ENCODE measurements at places on chromosomes 5 and 9. TPM values are rescaled to one million over a fixed set of nuclear protein-coding genes. Genes with fewer than 3 reads are reported as not detected.
A peak's percentile ranks its signal among the peaks of the same experiment; 100 is the strongest.

GRCh38 chr5:167665841-167666375 is 625.5 kb upstream of the WWC1 start:
- no peak for DNase-seq

DNA sequence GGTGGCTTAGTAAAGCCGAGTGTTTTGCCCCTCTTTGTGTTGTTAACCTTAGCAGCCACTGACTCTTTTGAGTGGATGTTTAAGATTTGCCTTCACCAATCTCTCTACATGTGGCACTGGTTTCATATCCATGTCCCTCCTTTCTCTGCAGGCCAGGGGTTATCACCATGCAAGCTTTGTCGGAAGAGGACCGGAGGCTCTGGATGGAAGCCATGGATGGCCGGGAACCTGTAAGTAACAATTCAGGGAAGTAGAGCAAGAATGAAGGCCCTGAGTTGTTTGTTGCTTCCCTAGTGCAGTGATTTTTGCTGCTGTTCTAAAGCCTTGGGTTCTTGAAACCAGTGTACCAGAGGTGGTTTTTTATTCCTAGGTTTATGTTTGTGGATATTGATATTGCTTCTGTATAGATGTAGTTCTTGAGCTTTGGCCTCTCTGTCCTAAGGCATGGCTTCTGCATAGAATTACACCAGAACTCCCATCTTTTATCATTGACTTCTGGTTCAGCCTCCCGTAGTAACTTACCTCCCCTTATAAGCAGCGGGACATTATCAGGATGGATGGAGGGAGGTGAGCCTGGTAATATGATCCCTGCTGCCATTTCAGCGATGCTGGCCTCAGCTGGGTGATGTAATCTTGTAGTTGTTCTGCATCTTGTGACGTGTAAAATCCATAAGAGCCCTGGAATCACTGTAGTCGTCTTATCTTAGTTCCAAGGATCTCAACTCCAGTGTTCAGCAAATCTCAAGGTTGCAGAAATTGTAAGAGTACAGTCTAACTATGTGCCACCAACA is 161.9 kb downstream of the ARHGAP26 start:
- no peak for DNase-seq

DNA sequence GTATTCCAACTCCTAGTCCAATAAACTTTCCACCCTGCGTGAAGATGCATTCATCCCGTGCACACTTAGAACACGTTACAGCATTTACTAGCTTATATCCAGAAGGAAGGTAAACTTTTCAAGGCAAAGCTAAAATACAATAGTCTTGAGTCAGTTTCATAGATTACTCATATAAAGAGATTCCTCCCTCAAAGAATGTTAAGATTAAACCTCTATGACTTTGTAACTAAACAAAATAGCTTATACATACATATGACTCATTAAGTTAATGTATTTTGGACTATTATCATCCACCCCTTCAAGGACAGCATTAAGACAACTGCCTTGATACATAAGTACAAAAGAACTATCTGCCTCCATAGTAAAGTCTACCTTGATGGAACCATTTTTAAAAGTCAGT is 36.1 kb downstream of the TLE1 start:
- DNase-seq = no peak

GRCh38 chr9:88697764-88698432 is 162.9 kb downstream of the NXNL2 start:
- DNase-seq = no peak

- peak; percentile 72 for DNase-seq
Measured at GRCh38 chr9:19154135-19154612, 26.9 kb upstream of the PLIN2 start.

- DNase-seq = no peak
Measured at GRCh38 chr9:14538526-14538925, 154.7 kb downstream of the ZDHHC21 start.

GRCh38 chr9:89359751-89360261 is 41.5 kb downstream of the SECISBP2 start:
- no peak for DNase-seq

DNA sequence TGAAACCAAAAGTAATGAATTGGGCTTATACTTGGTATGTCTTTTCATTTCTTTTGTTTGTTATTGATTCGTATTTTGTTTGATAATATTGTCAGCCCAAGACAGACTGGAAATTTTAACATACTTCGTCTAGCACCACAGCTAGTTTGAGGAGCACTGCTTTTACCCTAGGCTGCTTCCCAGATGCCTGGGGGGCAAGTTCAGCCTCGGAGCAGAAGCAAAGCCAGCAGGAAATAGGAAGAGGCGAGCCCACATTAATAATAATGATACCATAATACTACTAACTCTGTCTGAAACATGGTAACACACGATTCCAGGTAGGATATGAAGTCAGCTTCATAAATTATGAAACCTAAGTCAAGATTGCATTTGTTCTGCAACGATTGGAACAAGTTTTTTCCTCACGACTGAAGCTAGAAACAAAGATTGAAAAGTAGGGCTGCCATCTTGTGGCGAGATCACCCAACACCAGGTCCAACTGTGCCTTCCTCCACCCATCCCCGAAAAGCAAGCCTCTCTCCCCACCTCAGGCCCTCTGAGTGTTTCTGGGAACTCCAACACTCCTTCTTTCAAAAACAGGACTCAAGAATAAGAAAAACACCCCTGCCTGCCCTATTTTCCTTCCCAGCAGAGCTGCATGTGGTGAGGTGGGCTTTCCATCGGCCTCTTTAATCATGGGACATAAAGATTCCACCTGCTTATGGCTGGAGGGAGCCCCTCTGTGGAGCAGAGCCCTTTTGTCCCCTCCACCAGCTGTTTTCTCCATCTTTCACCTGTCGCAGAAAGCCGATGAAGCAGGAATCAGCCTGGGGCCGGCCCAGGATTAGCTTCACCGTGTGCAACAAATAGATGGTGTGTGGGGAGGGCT is 236.4 kb downstream of the CAAP1 start:
- DNase-seq = peak; percentile 21

- DNase-seq = no peak
Measured at GRCh38 chr5:67063791-67064190, 132.8 kb downstream of the CD180 start.

- DNase-seq = no peak
Measured at GRCh38 chr5:73186976-73187375, 14.0 kb downstream of the TMEM174 start.

Gene SLC46A2
- not detected for total RNA-seq

Gene TMEM171
- not detected for total RNA-seq

Gene ISL1
- not detected for total RNA-seq

Gene CDH18
- not detected for total RNA-seq

Gene ADRB2
- total RNA-seq = 2.2 TPM

Measured in uterus (tissue), 4 donors.